ENCODE measurements at places on chromosomes 5 and 9.

DNA sequence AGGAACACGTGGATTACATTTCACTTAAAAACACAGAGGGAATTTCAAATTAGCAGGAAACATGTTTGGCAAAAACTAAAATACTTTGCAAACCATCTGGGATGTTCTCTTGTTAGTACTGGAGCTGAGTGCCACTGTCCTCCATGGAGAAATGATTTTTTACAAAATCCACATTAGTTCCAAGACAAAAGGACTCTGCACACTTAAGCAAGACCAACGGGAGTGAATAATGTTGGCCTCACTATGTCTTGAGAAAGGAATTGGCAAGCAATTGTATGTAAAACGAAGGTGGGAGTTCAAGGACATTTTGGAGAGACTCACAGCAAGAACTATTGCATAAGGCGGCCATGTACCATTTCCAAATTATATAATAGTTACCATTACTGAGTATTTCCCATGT is 547.5 kb downstream of the EBF1 start:
- DNase-seq = no peak

GRCh38 chr5:157976429-157976828 is 117.5 kb upstream of the CLINT1 start:
- no peak for DNase-seq

- no peak for DNase-seq
Observed at GRCh38 chr9:93574900-93575795, 1.2 kb upstream of the PHF2 start.

GRCh38 chr5:38494763-38495162 is 61.7 kb downstream of the LIFR start:
- no peak for DNase-seq

DNA sequence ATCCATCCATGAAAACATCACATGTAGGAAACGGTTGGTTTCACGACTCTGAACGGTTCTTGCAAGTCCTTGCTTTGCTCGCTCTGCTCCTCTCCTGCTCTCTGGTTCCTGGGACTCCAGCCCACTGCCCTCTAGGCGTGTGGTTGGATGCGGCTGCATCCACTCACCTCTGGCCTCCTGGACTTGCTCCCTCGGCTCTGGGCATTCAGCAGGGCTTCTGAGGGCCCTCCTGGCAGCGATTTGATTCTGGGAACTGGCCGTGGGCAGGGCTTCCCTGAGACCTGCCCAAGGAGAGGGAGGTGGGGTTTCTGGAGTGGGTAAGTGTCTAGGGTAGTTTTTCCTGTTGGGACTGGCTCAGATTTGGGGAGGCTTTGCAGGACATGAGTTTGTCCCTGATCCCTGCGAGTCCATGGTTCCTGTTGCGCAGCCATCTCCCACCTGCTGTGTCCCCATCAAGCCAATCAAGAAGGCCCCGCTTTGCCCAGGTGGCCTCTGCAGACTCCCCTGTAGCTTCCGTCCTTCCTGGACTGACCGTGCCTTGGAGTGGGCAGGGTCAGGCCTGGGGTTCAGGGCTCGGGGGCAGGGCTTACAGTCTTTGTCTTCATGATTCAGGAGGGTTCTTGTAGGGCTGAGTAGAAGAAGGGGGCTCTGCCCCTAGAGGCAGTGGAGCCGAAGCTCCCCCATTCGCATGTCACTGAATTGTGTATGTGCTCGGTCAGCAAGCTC is 192.3 kb downstream of the CACNA1B start:
- no peak for DNase-seq

GRCh38 chr9:70563431-70564204 is 149.2 kb upstream of the KLF9 start:
- DNase-seq = no peak

DNA sequence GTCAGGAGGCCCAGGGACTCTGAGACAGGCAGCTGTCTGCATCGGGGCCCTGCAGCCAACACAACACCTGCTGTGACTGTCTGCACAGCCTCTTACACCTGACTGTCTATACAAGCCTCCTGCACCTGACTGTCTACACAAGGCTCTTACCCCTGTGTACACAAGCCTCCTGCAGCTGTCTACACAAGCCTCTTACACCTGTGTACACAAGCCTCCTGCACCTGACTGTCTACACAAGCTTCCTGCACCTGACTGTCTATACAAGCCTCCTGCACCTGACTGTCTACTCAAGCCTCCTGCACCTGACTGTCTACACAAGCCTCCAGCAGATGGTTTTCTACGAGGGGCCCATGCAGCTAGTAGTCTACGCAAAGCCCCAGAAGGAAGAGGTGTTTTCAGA is 18.6 kb downstream of the IRX2 start:
- no peak for DNase-seq

- DNase-seq = no peak
Observed at GRCh38 chr5:170235876-170236864, 3.4 kb downstream of the C5orf58 start.

- no peak for DNase-seq
Observed at GRCh38 chr5:94360382-94361130, 257.8 kb downstream of the KIAA0825 start.

DNA sequence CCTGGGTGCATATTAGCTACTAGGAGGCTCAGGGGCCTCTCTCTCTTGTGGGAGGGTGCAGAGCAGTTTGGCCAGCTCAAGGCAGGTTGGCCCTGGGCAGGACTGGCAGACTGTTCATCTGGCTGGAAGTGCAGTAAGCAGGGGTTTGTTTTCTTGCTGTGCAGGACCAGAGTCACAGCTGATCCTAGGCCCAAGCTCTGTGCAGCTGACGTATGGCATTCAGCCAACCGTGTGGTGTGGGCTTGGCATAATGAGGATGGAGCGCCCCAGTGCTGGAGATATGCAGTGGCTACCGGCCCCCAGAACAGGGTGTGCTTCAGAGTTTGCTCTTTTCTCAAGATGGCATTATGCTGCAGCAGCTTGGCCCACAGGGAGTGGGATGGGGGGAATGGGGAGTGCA is 31.0 kb upstream of the PHF24 start:
- DNase-seq = peak; percentile 13

DNA sequence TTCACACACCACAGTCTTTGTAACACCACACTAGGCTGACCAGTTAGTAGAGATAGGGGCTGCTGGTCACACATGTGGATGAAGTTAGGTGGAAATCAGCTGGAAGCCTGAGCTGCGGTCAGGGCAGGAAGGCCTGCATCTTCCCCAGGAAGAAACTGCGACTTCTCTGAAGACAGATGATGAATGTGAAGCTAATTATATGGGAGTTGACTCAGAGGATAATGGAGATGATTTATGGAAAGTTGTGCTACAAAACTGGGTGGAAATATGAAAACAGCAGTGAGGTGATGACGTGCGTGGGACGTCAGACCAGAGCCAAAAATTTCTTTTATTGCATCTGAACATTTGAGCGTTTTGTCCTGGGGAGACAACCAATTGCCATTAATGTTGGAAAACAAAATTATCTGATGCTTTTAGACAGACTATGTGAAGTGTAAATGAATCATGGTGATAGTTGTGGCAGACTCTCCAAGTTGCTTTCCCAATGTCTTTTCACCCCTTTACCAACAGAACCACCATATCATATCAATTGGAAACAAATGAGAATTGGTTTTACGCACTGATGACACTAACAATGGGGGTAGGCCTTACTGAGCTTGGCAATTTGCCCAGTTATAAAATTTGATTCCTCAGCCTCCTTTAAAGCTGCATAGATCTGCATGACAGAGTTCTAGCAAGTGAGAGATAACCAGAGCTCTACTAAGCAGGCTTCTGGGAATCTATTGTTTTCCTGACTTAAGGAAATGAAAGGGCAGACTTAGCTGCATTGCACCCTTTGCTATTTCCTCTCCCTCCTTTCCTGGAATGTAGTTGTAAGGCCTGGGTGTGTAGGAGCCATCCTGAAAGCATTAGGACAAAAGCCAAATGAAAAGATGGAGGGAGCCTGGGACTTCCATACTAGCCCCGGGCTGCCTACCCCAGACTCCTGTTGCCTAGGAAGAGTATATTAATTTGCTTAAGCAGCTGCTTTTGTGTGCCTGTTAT is 84.0 kb downstream of the RAB3C start:
- no peak for DNase-seq

DNA sequence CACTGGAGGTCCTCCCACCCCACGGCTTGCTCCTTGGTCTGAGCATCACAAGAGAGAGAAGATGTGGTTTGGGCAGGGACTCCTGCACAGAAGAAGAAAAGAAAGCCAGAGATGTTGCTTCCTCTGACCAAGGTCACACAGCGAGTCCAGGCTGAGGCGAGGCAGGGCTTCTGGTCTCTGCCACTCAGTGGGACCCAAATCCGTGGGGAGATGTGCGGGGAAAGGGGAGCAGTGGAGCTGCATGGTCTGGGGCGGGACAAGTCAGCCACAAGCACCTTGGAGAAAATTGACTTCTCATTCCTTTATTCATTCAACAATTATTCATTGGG is 150.9 kb downstream of the C9orf50 start:
- no peak for DNase-seq

DNA sequence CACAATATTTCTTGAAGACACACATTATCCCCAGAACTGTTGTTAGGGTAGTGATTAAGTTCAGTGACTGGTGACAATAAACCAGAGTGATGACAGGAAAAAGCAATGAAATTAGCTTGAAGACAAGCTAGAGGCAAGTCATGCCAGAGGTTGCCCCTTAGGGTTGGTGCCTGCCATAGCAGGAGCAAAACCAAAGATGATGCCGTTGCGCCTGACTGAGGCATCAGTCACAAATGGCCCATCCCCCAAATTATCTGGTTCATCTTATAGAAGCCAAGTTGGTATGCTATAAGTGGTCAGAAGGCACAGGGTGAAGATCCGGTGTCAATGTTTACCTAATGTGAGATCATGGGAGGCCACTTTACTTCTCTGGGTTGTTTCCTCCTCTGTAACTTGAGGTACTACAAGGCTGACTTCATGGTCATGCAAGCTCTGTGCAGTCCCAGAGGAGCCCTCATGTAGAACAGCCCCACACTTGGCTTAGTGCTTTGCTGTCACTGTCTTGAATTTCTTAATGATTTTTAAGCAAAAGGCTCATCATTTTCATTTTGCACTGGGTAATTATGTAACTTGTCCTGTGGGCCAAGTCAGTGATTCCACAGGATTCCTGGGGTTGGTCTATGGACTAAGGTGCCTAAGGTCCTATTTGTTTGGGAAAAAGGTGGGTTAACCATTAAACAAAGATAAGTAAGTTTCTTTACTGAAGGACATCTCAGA is 211.3 kb downstream of the MAN2A1 start:
- DNase-seq = no peak

- peak; percentile 24 for DNase-seq
Observed at GRCh38 chr5:77898385-77898784, 122.2 kb upstream of the TBCA start.

DNA sequence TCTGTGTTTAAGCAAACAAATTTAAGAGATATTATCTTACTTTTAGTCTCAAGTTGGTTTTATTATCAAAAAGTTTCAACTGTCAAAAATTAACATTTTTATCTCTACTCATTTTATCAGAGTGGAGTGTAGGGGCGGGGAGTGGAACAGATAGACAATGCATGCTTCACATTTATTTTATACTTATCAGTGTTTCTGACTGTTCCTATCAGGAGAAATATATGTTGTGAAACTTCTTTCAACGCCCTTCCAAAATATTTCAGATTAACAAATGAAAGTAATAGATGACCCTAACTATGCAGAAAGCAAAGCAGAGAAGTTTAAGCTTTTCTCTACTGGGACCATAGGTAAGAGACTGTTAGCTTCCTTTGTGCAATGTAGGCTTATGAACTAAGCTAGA is 44.9 kb upstream of the MAST4 start:
- DNase-seq = no peak

DNA sequence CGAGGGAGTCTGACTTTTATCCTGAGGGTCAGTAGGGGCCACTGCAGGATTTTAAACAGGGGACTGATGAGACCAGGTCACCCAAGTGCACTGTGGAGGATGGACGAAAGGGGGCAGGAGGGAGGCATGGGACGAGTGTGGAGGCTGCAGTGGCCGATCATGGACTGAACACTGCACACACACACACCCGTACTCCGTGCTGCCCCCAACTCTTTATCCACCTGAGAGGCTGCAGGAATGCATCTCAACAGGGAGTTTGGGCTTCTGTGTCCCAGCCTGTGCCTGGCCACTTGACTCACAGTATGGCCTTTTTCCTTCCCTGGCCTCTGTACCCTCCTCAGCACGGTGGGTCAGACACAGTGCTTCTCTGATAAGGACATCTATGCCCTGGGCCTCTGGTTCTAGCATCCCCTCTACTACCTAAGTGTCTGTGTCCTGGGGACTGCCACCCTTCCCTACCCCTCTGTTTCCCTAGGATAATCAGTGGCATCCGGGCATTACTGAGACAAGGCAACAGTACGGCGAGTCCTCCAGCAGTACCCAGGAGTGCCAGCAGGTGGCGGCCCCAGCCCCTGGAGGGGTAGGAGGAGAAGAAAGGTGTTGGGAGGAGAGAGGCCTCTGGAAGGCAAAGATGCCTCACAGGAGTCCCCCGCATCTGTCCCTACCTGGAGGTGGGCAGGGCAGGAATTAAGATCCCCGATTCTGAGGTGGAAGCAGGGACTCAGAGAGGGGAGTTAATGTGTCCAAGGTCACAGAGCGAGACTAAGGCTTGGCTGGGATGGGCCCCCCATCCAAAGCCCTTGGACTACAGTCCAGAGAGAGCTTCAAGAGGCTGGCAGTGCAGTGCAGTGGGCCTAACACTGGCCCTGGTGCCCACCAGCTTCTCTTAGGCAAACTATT is 5.1 kb upstream of the CDX1 start:
- DNase-seq = peak; percentile 25

DNA sequence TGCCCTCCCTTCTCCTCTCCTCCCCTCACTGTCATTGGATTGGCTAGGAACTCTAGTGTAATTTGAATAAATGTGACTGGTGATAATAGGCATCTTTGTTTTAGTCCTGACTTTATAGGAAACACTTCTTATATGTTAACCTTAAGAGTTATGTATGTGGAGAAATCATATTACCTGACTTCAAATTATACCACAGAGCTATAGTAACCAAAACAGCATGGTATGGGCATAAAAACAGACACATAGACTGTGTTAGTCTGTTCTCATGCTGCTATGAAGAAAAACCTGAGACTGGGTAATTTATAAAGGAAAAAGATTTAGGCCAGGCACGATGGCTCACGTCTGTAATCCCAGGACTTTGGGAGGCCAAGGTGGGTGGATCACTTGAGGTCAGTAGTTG is 9.4 kb downstream of the MRRF start:
- DNase-seq = no peak

DNA sequence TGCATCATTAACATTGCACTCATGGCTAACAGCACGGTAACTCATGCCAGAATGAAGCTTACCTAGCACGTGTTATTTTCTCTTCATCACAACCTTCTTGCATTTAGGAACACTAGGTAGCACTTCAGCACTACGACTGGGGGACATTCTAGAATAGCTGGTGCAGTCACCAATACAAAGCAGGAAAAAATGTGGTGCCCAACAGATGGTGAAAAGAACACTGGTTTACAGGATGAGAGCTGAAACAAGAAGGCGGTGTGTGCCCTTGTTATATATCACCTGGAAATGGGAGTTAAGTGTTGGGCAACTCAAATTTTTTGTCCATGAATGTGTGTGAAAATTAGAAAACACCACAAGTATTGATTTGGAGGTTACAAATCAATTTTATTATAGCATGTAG is 30.0 kb downstream of the GALNT12 start:
- DNase-seq = no peak

DNA sequence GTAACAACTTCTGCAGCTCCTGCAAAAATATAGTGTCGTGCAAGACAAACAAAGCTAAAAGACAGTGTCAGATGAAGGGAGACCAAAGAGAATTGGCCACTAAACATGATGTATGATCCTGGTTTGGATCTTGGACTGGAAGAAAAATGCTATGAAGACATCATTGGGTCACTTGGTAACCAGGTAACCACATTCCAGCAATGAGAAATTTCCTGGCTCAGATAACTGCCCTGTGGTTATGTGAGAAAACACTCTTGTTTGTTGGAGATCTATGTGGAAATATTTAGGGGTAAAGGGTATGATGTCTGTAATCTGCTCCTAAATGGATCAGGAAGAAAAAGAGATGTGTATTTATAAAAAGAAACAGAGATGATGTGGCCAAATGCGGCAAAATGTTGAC is 45.5 kb upstream of the ANKRD33B start:
- no peak for DNase-seq

Data from nucleus accumbens (tissue), 56 donors.